ENCODE measurements at places on chromosomes 2 and 18. TPM values are rescaled to one million over a fixed set of nuclear protein-coding genes. Genes with fewer than 3 reads are reported as not detected.

DNA sequence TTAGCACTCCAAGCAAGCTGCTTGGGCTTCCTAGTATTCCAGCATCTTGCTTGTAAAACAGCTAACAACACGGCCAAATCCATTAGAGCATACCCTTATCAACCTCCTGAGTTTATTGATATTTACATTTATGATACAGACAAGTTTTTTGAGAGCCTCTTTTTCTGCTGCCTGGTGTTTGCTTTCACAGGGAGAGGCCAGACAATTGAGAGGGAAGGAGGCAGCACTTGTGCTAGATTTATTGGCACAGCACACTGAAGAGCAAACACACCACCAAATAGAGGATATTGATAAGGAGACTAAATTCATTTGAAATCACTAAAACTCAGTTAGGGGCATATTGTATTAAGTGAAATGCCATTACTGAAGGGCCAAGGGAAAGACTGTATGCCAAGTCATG, 1142.3 kb upstream of the FANCL start:
- no peaks in the 10 kb centered on the region for H3K4me1 ChIP-seq
- no peak overlapping the region for H3K27ac ChIP-seq
- H3K27me3 ChIP-seq: no peaks in the 10 kb centered on the region
- no peak overlapping the region for H3K4me3 ChIP-seq
- DNase-seq: no peak

GRCh38 chr2:175366815-175367214, 185.3 kb upstream of the ATP5MC3 start:
- no peaks in the 10 kb centered on the region for H3K36me3 ChIP-seq
- peaks cover 3% of the 10 kb centered on the region for H3K27me3 ChIP-seq
- DNase-seq: no peak
- no peak overlapping the region for H3K4me3 ChIP-seq
- no peak overlapping the region for H3K27ac ChIP-seq

DNA sequence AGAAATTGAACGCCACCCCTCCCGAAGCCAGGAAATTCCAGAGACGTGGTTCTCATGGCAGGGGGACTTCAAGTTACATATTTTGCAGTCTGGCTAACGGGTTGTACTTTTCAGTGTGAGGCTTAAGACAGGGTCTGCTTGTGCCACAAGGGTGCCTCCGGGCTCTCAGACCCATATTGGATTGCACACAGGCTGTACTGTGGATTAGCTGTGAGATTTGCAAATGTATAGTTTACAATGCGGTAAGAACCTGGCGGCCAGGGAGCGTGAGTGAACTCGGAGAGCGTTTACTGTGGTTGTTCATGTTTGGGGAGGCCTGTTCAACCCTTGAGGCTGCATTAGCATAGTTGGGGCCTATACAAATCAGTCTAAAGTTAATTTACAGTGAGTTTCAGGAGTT, 143.9 kb upstream of the SIX2 start:
- no peak overlapping the region for H3K4me3 ChIP-seq
- H3K27me3 ChIP-seq: no peaks in the 10 kb centered on the region
- DNase-seq: no peak
- no peaks in the 10 kb centered on the region for H3K36me3 ChIP-seq

DNA sequence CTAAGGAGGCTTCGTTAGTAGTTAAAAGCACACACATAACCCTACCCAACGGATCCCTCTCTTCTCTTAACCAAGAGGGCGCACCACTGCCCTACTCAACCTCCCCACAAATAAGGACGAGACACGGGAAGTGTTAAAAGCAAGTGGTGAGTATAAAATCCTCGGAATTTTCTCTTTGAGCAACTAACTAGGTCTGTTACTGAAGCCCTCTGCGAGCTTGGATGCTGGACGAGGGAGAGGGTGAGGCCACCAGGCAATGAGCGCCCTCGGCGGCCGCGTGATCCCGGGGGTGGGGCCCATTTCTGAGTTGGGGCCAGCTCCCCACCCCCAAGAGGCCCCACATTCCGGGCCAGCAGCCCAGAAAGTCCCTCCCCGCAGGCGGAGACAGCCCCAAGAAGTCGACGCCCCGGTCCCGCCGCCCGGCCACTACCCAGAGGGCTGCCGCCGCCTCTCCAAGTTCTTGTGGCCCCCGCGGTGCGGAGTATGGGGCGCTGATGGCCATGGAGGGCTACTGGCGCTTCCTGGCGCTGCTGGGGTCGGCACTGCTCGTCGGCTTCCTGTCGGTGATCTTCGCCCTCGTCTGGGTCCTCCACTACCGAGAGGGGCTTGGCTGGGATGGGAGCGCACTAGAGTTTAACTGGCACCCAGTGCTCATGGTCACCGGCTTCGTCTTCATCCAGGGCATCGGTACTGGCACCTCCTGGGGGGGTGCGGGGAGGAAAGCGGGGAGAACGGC, at the start of gene CYBRD1:
TSS of gene CYBRD1 (plus strand) at position 423 of the 736 bp plus-strand sequence. CDS start at position 495, 72 bp downstream.
- H3K27me3 ChIP-seq: no peaks in the 10 kb centered on the region
- peak within 1 kb of the TSS; percentile 93 for H3K4me3 ChIP-seq
- peak; percentile 95 for DNase-seq
- peaks cover 11% of the 10 kb centered on the region for H3K4me1 ChIP-seq

- no peaks in the 10 kb centered on the region for H3K27me3 ChIP-seq
- H3K36me3 ChIP-seq: no peaks in the 10 kb centered on the region
- no peak for DNase-seq
Measured at GRCh38 chr2:153074207-153074606, 355.8 kb downstream of the ARL6IP6 start.

DNA sequence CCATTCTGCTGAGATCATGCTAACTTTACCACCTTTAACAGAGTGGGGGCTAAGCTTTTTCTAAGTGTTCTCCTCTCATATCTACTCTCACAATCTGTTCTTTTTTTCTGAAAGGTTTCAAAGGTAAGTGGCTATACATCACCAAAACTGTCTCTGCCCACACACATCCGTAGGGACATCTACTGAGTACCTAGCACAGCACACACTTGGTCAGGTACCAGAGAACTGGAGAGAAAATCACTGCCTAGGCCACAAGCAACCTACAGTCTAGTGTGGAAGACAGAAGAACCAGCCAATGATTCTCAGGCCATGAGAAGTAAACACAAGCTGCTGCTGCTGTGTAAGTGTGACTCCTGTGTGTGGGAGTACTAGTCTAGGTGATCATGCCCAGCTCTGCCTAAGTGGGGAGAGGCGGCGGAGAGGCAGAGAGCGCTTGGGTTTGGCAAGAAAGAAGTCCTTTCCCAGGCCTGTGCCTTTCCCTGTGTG, 176.1 kb upstream of the ZFP36L2 start:
- no peak overlapping the region for H3K27ac ChIP-seq
- no peaks in the 10 kb centered on the region for H3K36me3 ChIP-seq
- H3K27me3 ChIP-seq: no peaks in the 10 kb centered on the region
- peaks cover 9% of the 10 kb centered on the region for H3K4me1 ChIP-seq
- no peak overlapping the region for H3K4me3 ChIP-seq
- DNase-seq: no peak

DNA sequence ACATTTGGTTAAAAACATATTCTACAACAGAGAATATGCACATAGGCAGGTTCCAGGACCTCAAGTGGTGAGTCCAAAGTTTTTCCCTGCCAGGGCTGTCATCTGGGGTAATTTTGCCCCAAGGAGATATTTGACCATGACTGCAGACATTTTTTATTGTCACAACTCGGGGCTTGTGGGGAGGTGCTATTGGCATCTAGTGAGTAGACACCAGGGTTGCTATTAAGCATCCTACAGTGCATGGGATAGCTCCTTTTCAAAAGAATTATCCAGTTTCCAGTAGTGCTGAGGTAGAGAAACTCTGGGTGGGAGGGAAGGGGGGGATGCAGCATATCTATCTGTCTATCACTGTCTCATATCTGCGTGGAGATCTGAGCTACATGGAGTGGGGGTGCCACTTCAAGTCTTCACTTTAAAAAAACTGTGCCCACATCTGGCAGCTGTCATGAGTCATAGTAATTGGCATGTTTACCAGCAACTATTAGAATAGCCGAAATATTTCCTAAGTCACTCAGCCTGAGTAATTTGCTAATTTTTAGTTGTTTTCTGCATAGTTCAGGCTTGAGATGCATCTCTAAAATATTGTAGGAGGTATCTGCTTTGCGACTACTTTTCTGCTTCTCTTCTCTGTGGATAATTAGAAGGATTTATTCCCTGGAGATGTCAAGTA, 254.0 kb upstream of the RBMS1 start:
- H3K36me3 ChIP-seq: no peaks in the 10 kb centered on the region
- H3K4me3 ChIP-seq: no peak overlapping the region
- H3K4me1 ChIP-seq: peaks cover 34% of the 10 kb centered on the region
- peak; percentile 34 for DNase-seq

DNA sequence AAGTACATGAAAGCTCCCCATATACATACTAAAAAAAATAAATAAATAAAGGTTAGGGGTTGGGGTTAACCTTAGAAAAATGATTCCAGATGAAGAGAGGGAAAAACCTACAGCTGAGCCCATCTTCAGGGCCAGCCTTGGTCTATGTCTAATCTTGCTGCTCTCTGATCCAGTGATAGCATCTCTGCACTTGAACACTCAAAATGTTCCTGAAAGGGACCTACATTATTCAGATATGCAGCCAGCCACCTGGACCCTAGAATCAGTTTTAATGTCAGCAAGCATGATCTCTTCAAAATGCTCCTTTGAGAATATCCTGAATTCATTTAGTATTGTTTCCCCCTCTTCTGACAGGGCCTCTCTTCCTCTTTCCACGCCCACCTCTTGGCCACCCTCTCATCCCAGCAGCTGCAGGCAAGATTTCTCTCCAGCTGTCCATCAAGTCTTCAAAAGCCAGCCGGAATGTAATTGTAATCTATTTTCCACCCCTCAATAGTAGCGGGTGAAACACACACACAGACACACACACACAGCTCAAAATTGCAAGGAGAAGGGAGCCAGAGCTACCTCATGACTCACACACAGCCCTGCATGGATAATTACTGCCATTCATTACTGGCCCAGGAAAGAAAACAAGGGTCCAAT, 135.5 kb downstream of the MYO3B start:
- H3K36me3 ChIP-seq: no peaks in the 10 kb centered on the region
- H3K4me3 ChIP-seq: no peak overlapping the region
- H3K4me1 ChIP-seq: peaks cover 9% of the 10 kb centered on the region
- no peaks in the 10 kb centered on the region for H3K27me3 ChIP-seq
- DNase-seq: no peak

DNA sequence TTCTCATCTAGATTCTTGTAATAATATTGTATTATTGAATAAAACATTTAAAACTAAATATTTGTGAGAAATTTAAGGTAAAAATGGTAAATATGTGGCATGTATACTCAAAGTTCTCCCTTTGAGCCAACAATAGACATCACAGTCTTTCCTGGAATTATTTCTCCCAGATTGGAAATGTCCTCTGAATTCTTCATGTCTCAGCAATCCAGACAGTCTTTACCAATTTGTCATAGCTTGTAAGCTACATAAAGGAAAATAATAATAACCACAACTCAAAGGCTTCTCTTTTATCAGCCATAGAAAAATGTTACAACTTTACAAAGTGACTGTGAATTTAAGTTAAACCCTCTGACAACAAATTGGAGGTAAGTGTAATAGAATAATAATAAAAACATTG, 784.9 kb downstream of the EPHA4 start:
- H3K27ac ChIP-seq: no peak overlapping the region
- no peaks in the 10 kb centered on the region for H3K36me3 ChIP-seq
- no peak for DNase-seq
- no peak overlapping the region for H3K4me3 ChIP-seq

DNA sequence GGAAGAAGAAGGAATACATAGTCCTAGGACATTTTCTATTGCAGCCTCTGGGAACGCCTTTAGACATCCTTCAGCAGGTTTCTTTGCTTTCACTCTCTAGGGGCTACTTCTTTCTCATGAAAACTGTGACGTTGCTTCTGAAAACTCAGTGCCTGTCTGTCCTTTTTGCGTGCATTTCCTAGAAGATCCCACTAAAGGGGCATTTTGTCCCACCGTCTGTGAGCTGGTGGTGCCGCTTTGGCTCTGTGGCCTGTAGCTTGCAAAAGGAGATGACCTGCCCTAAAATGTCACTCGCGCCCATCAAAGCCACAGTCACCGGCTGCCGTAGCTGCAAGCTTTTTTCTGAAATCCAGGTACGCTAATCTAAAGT, 579 bp downstream of the STAT4 start:
- peak overlapping the region; percentile 74 for H3K27ac ChIP-seq
- no peaks in the 10 kb centered on the region for H3K27me3 ChIP-seq
- H3K4me1 ChIP-seq: peaks cover 29% of the 10 kb centered on the region
- peak; percentile 41 for DNase-seq
- H3K4me3 ChIP-seq: peak overlapping the region; percentile 83
- H3K36me3 ChIP-seq: no peaks in the 10 kb centered on the region

GRCh38 chr18:3541549-3542386, 91.8 kb downstream of the TGIF1 start:
- H3K4me1 ChIP-seq: no peaks in the 10 kb centered on the region
- peaks cover 21% of the 10 kb centered on the region for H3K27me3 ChIP-seq
- no peak for DNase-seq
- H3K4me3 ChIP-seq: no peak overlapping the region
- H3K36me3 ChIP-seq: no peaks in the 10 kb centered on the region

- peaks cover 39% of the 10 kb centered on the region for H3K4me1 ChIP-seq
- H3K27ac ChIP-seq: peak overlapping the region; percentile 94
- H3K4me3 ChIP-seq: peak overlapping the region; percentile 97
- no peaks in the 10 kb centered on the region for H3K27me3 ChIP-seq
- peaks cover 51% of the 10 kb centered on the region for H3K36me3 ChIP-seq
- peak; percentile 81 for DNase-seq
Measured at GRCh38 chr18:48949050-48949605, 1.6 kb downstream of the SMAD7 start.

DNA sequence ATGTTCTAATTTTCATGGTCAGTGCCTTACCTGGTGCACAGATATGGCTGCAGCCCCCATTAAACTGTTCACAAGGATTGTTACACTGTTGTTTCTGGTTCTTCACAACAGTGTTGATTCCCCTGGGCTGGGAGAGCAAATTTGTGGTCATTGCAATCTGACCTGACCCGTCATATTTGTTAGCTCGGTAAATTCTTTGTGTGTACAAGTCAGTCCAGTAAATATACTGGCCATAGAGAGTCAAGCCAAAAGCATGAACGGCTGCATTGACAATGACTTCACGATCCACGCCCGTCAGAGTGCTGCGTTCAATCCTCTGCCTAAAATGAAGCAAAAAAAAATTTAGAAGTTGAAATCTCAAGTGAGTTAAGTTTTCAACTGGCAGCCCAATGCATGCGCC, 134.6 kb downstream of the DHRS9 start:
- no peaks in the 10 kb centered on the region for H3K36me3 ChIP-seq
- DNase-seq: no peak
- H3K4me3 ChIP-seq: no peak overlapping the region

GRCh38 chr2:64644458-64645382, 9.0 kb downstream of the SERTAD2 start:
- peak overlapping the region; percentile 95 for H3K27ac ChIP-seq
- no peaks in the 10 kb centered on the region for H3K27me3 ChIP-seq
- peak; percentile 90 for DNase-seq
- H3K4me1 ChIP-seq: peaks cover 94% of the 10 kb centered on the region

DNA sequence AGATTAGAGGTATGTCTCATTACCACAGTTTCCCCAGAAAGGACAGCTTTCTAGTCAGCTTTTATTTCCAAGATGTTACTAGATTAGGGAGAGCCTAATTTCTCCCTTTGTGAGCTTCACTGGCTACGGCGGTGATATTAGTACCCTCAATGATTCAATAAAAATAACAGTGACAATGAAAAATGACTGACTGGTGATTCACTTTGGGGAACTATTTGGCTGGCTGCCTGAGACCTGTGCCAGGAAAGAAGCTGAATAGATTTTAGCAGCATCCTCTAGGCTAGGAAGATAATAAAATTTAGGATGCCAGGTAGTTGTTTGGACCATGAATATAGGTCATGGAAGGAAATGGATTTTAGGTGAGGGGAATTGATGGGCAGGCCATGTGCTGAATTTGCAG, 178.7 kb downstream of the FMNL2 start:
- peak overlapping the region; percentile 46 for H3K27ac ChIP-seq
- no peaks in the 10 kb centered on the region for H3K36me3 ChIP-seq
- H3K27me3 ChIP-seq: no peaks in the 10 kb centered on the region
- DNase-seq: no peak
- peaks cover 16% of the 10 kb centered on the region for H3K4me1 ChIP-seq

Gene GAREM1
- total RNA-seq: 5.0 TPM

Gene PMS1
- 30.6 TPM for total RNA-seq

Gene MEP1B
- not detected for total RNA-seq

All from osteoblast (primary cell).